ENCODE measurements at places on chromosomes 4 and X. TPM values are rescaled to one million over a fixed set of nuclear protein-coding genes. Genes with fewer than 3 reads are reported as not detected.

GRCh38 chrX:13985697-13986435 lies 43.8 kb downstream of the GEMIN8 start:
- DNase-seq = no peak

- no peak for DNase-seq
These were observed 46.4 kb upstream of the GATB start for GRCh38 chr4:151807220-151807619.

Gene HTN3
- not detected for polyA plus RNA-seq

Gene BANK1
- 0.07 TPM for polyA plus RNA-seq

DNA sequence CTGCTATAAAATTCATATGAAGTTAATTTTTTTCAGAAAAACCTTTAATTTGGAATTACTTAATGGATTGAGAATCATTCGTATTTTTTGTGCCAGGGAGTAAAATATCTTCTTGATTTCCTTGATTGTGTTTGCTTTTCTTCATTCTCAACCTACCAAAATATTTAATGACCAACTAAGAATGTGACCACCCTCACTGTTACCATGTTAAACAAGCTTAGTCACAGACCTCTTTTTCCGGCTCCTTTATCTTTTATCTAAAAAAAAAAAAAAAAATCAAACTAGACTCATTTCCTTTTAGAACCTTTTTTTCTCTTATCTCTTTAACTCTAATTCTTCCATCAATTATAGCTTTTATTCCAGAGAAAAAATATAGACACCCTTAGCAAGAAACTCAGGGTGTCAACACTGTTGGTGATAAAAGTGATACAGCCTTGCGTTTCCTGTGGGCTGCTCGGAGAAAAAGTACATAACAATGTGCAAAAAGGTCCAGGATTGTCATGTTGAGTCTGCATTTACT lies 20.6 kb upstream of the HPGDS start:
- DNase-seq = no peak

- DNase-seq = no peak
These were observed 40.9 kb upstream of the MAP3K15 start for GRCh38 chrX:19556202-19556601.

DNA sequence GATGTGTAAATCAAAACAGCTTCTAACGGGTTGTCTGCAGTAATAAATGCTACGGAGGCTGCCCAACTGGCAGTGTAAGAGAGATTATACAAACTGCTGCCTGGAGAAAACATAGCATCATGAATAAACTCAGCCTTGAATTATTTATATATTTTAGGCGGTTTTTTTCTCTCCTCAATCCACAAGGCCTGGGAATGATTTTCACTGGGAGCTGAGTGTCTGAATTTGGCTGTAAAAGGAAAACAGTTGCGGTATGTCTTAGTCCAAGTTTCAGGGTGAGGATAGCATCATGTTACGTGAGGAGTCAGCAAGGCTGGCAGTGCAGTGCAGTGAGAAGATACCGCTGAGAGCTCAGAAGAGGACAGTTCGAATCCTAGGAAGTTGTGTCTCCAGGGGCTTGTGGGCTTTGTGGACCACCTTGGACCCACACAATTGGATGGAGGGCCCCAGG lies 291.5 kb upstream of the BOD1L1 start:
- no peak for DNase-seq

Data from mammary epithelial cell (primary cell).